ENCODE measurements at places on chromosomes 7 and 10. TPM values are rescaled to one million over a fixed set of nuclear protein-coding genes. Genes with fewer than 3 reads are reported as not detected.
A peak's percentile ranks its signal among the peaks of the same experiment; 100 is the strongest.

The OR2A7 gene
- 2.0 TPM for total RNA-seq

The COL17A1 gene
- total RNA-seq, result not detected

The VDAC2 gene
- total RNA-seq, result 229 TPM

The COA1 gene
- 106 TPM for total RNA-seq

The CREB3L2 gene
- 49.4 TPM for total RNA-seq

The PTCD1 gene
- total RNA-seq, result 8.9 TPM

GRCh38 chr7:153397906-153398305 is 638.4 kb downstream of the ACTR3B start:
- DNase-seq, result no peak

DNA sequence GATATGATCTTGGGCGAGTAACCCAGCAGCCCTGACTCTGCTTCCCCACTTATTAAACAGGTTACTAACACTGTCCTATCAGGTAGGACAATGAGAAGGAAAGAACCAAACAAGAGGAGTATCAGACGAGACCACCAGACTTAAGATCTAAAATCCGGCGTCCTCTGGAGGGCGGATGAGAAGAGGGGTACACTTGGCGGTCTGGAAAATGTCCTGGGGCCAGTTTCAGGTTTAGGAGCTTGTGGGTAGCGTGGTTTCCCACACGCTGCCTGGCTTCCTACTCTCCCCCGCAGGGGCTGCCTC is 635 bp downstream of the ZNF32 start:
- no peak for DNase-seq

DNA sequence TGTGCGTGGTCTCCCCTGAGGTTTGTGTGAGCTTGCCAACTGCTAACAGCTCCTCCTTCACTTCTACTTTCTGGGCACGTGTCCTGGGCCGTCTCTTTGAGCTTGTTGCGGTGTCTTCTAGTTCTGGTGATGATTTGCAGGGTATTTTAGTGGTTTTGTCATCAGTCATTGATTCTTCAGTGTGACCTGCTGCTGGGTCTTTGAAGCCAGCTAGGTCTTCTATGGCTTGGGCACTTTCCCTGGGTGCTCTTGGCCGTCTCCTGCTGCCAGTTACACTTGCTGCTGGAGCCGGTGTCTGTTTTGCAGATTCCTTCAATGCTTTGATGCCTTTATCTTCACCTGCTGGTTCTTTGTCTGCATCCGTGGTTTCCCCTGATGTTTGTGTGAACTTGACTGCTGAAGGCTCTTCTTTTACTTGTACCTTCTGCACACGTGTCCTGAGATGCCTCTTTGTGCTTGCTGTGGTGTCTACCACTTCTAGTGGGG is 23.0 kb downstream of the MKI67 start:
- peak; percentile 31 for DNase-seq

DNA sequence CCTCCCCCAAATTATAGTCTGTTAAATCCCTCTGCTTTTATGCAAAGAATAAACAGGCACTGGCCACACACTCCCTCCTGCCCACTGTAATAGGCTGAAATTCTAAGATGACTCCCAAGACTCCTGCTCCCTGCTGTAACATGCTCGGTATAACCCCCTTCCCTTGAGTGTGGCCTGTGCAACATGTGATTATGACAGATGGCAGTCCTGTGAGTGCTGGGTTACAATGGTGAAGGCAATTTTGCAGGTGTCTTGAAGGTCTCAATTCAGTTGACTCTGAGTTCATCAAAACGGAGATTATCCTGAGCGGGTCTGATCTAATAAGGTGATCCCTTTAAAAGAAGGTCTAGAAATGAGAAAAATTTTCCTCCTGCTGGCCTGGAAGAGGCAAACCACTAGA is 55.9 kb downstream of the CREB3L2 start:
- DNase-seq, result no peak

- peak; percentile 86 for DNase-seq
These were observed 14.3 kb downstream of the MOSPD3 start for GRCh38 chr7:100626530-100627237.

Data from activated T-cell treated with anti-CD3 and anti-CD28 coated beads, Interleukin-2, amount 50 U/mL, for 72 hours (primary cell).